ENCODE measurements at places on chromosomes 12 and 14.

- DNase-seq, result no peak
These were observed 12.3 kb downstream of the GTF2A1 start for GRCh38 chr14:81208489-81208888.

- DNase-seq, result no peak
These were observed 119.1 kb downstream of the ITPR2 start for GRCh38 chr12:26713885-26714383.

DNA sequence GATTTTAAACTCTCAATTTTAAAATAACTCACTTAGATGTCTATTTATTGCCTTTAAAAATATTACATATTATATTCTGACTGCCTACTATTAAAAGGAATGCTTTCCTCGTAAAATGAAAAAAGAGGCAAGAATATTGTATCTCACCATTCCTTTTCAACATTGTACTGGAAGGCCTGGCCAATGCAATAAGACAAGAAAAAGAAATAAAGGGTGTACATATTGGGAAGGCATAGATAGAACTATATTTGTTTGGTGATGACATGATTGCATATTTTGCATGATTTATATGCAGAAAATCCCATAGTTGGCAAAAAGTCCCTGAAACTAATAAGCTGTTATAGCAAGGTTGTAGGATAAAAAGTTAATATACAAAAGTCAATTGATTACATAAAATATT is 474.6 kb upstream of the ATP2B1 start:
- DNase-seq, result no peak

DNA sequence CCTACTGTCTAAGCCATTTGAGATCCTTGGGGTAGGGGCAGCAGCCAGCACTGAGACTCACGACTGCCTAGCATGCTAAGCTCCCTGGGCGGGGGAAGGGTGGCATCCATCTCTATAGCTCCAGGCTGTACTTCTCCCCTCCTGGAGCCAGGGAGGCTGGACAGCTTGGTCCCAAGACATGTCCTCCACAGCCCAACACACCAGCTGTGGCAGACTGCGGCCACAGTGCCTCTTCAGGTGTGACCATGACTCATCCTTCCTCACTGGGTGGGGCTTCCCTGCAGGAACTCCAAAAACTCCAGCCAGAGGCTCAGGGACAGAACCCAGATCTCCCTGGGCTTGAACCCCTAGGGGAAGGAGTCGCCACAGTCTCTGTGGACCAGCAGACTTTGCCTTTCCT is 193.9 kb downstream of the GPHN start:
- DNase-seq, result no peak

DNA sequence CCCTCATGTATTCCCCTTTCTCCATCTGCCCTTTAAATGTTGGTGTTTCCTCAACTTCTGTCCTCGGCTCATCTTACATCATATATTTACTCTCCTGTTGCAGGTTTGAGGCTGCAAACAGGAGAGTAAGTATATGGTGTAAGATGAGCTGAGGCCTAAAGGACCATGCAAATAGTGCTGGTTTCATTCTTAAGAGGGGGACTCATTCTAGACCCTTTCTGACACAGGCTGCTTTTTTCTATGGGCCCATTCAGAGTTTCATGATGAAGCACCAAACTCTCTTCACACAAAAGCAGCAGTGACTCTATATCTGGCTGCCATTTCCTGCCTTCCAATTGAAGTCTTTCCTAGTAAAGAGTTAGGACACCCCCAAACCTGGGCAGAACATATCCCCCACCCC is 218.5 kb downstream of the PHLDA1 start:
- DNase-seq, result no peak

DNA sequence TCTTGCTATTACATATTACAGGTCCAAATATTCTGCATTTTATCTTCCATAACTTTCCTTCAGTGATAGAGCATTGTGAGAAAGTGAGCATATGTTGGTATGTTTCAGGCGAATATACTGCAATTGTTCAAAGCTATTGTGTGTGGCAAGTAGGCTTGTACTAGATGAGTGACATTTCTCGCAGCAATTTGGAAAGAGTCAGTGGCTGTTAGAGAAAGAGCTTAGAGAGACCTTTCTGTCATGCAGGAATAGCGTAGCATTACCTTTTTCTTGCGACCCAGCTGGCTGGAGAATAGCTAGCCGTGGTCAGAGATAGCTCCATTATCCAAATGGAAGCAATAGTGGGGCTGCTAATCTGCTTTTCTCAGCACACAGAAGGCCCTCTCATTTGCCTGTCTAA is 678.5 kb upstream of the FOXG1 start:
- no peak for DNase-seq

- DNase-seq, result no peak
These were observed 2.4 kb downstream of the RIC8B start for GRCh38 chr12:106776897-106777296.

- peak; percentile 74 for DNase-seq
These were observed 38.9 kb downstream of the PPP1R13B start for GRCh38 chr14:103808403-103809001.

- no peak for DNase-seq
These were observed 58.9 kb upstream of the TMTC2 start for GRCh38 chr12:82627799-82628198.

- DNase-seq, result no peak
These were observed 313.2 kb downstream of the PCNX1 start for GRCh38 chr14:71220462-71220861.

GRCh38 chr12:106585521-106586277 is 2.9 kb downstream of the RFX4 start:
- DNase-seq, result no peak

GRCh38 chr12:125125271-125125670 is 60.0 kb downstream of the AACS start:
- no peak for DNase-seq

- DNase-seq, result no peak
These were observed 92.4 kb downstream of the RPS6KA5 start for GRCh38 chr14:90968025-90968424.

GRCh38 chr14:94028450-94028826 is 2.3 kb downstream of the OTUB2 start:
- DNase-seq, result no peak
